Suprapubic skin (tissue), 4 donors: ENCODE measurements at places on chromosomes 11 and 22.

DNA sequence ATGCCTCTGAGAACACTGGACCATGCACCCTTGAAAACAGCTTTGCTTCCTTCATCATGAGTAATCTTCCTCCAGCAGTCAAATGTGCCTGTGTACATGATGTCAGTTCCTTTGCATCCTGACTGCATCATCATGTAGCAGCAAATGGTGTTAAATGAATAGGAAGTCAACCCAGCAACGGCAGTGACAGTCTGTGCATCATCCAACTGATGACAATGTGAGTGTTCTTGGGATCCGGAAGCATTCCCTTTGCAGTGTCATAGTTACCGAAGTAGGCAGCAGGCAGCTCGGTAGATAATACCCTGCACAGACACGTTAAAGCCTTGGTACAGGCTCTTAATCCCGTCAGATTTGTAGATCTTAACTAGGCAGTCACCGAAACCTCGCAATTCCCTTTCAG, 2.5 kb downstream of the WBP2NL start:
- no peak overlapping the region for H3K27ac ChIP-seq
- no peak overlapping the region for H3K4me3 ChIP-seq
- H3K4me1 ChIP-seq: peaks cover 13% of the 10 kb centered on the region
- H3K36me3 ChIP-seq: no peaks in the 10 kb centered on the region
- H3K27me3 ChIP-seq: no peaks in the 10 kb centered on the region
- no peak for DNase-seq

- no peaks in the 10 kb centered on the region for H3K27me3 ChIP-seq
- H3K36me3 ChIP-seq: no peaks in the 10 kb centered on the region
Measured at GRCh38 chr11:130691581-130691980, 224.7 kb downstream of the SNX19 start.

GRCh38 chr22:17379944-17380343, 10.7 kb downstream of the CECR2 start:
- no peaks in the 10 kb centered on the region for H3K36me3 ChIP-seq
- no peaks in the 10 kb centered on the region for H3K4me1 ChIP-seq
- peaks cover 14% of the 10 kb centered on the region for H3K27me3 ChIP-seq
- H3K4me3 ChIP-seq: no peak overlapping the region
- H3K27ac ChIP-seq: no peak overlapping the region

GRCh38 chr22:39153220-39153717, 789 bp upstream of the CBX7 start:
- peaks cover 42% of the 10 kb centered on the region for H3K4me1 ChIP-seq
- H3K27me3 ChIP-seq: no peaks in the 10 kb centered on the region
